Activated naive CD8-positive, alpha-beta T cell treated with anti-CD3 and anti-CD28 coated beads, Interleukin-2, amount 50 U/mL, for 24 hours (primary cell): ENCODE measurements at places on chromosomes 6 and 20.

DNA sequence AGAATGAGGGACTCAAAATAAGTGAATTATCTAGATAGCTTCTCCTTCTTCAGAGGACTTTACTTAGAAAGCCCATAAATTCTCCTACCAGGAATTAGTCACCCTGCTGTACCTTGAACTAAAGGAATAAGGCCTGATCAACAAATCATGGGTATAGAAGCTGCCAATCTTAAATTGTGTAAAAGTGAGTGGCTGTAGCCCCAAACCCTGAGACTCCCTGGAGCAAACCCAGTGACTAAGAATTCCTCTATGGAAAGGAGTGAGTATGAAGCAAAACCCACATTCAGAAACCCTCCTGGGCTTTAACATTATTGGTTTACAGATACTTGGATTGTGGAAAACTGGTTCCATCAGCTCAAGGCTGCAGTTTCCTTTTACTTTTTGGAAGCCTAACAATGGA is 285.8 kb upstream of the TBX18 start:
- DNase-seq: no peak

GRCh38 chr20:7305976-7306375 is 538.5 kb downstream of the BMP2 start:
- DNase-seq: no peak

DNA sequence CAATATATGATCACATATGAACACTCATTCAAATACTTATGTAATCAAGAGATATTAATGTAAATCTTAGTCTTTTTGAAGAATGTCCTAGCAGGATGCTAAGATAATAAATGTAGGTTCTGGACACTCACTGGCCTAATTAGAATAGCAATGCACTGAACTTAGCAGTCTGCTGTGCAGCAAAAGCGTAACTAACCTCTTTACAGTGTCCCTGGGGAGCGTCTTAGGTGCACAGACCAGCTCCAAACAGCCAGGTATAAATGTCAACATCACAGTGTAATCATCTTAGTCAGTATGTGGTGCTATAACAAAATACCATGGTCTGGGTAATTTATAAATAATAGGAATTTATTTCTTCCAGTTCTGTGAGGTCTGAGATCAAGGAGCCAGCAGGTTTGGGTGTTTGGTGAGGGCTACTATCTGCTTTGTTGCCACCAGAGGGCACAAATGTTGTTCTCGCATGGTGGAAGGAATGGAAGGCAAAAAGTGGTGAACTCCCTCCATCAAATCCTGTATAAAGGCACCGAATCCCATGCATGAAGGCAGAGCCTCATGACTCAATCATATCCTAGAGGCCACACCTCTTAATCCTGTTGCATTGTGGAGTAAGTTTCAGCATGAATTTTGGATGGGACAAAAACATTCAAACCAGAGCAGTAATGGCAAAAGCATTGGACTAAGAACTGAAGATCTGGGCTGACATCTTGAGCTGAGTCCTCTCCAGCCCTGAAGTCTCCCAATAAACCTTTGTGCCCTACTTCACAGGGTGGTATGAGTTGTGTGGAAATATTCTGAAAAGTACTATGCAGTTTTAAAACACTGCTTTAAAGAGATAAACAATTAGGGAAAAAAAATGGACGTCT is 41.8 kb upstream of the FOXO3 start:
- DNase-seq: no peak

DNA sequence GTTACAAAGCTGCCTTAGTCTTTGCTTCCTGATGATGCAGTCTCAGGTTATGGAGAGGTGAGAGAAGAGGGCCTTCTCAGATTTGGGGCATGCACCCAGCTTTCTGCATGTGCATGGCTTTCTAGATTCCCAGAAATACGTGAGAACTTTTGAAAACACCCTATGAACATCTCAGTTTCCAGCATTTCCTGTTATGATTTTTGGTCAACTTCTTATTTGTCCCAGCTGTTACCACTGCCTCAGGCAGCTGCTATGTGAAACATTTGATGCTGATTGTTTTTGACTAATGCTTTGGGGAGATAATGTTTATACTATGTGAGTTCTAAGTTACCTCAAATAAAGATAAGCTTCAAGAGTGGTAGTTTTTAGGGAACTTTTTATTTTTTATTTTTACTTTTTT is 9.5 kb upstream of the SNAP25 start:
- DNase-seq: no peak

DNA sequence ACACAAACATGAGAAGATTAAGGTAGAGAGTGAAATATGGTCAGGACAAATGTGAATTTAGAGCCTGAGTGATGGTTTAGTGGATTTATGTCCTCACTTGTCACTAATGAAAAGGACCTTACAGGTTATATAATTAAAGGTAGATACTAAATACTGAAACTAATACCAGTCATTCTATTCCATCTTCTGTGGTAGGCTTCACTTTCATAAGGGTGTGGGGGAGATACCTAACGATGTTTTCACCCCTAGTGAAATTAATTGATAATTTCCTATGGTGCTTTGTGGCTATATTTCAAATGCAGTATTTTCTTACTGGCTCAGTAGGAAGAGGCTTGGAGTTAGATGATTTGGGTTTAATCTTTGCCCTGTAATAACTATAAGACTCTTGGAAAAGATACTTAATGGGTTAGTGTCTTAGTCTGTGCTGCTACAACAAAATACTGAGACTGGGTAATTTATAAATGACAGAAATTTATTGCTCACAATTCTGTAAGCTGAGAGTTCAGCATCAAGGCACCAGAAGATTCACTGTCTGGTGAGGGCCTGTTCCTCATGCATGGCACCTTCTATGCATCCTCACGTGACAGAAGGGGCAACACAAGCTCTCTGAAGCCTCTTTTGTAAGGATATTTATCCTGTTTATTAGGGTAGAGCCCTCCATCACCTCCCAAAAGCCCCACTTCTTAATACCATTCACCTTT is 21.3 kb downstream of the RNF217 start:
- DNase-seq: no peak
